ENCODE measurements at places on chromosomes 2 and 18.

DNA sequence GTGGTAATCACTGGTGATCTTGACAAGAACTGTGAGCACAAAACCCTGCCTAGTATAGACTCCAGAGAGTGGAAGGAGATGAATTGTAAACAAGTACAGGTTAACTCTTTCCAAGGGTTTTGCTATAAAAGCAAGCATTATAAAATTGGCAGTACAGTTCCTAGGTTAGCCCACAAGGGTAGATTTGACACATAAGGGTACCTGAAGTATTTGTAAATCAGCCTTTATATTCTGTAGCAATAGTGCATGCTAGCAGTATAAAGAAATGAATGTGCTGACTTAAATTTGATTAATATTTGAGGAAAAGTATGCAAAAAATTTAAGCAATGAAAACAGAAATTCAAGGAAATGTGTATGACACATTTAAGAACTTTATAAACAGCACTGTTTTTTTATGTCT, 42.4 kb downstream of the SP3 start:
- DNase-seq = no peak

- DNase-seq = no peak
These were observed 349.1 kb upstream of the ACVR2A start for GRCh38 chr2:147495734-147496133.

GRCh38 chr2:8394569-8395359, 287.1 kb upstream of the ID2 start:
- no peak for DNase-seq

GRCh38 chr2:43531251-43531650, 64.6 kb downstream of the THADA start:
- DNase-seq = no peak

DNA sequence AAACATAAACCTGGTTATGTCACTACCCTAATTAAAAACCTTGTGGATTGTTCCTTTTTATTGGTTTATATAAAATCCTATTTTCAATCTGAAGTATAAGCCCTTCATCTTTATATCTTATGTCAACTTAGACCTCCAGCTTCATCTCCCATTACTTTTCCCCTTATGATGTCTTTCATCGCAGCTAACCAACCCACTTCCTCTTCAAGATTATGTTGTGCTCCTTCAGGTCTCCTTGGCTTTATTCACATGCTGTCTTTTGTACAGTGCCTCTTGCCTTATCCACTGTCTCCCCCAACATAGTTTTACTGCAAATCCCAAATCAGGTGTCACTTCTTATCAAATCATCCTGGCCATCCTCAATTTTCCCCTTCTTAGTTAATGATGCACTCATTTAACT, 25.9 kb downstream of the MBD5 start:
- no peak for DNase-seq

DNA sequence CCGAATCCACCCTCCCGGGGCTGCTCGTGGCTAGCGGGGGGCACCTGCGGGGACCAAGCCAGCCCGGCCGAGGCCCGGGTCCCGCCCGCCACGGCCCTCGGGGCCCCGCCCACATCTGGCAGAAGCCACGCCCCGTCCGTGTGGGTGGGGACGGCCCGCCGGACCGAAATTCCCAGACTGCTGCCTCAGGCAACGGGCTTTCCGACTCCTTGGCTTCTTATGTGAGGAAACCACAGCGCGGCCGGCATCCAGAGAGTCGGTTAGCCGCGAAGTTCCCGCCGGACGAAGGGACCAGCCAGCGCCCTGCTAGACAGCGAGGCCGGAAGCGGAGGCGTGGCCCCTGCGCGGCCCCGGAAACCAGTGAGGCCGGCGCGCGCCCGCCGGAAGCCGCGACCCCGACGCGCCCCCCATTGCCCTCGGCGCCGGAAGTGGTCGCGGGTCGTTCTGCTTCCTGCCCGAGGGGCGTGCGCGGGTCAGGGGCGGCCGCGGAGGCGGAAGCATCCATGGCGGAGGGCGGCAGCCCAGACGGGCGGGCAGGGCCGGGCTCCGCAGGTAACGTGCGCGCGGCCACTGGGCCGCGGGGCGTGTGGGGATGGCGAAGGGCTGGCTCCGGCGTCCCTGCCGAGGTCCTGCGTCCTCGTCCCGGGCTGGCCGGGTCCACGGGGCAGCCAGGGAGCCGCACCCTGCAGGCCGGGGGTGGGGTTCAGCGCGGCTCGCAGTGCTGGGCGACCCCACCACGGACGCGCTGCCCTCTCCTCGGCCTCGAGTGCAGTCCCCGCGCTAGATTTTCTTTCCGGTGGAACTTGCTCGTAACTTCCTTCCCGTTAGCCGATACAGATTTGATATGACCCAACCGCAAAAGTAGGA, at the start of gene ASB1:
Gene ASB1, plus strand, starts transcription at position 360 of the 867 bp plus-strand sequence. Its CDS starts 144 bp downstream, at position 504.
- DNase-seq = peak; percentile 97

GRCh38 chr2:181120625-181121024, 140.2 kb downstream of the UBE2E3 start:
- DNase-seq = no peak

- DNase-seq = no peak
These were observed 409.7 kb downstream of the SOCS6 start for GRCh38 chr18:70698574-70698973.

GRCh38 chr2:181673173-181673572, 7.1 kb downstream of the NEUROD1 start:
- DNase-seq = peak; percentile 73

DNA sequence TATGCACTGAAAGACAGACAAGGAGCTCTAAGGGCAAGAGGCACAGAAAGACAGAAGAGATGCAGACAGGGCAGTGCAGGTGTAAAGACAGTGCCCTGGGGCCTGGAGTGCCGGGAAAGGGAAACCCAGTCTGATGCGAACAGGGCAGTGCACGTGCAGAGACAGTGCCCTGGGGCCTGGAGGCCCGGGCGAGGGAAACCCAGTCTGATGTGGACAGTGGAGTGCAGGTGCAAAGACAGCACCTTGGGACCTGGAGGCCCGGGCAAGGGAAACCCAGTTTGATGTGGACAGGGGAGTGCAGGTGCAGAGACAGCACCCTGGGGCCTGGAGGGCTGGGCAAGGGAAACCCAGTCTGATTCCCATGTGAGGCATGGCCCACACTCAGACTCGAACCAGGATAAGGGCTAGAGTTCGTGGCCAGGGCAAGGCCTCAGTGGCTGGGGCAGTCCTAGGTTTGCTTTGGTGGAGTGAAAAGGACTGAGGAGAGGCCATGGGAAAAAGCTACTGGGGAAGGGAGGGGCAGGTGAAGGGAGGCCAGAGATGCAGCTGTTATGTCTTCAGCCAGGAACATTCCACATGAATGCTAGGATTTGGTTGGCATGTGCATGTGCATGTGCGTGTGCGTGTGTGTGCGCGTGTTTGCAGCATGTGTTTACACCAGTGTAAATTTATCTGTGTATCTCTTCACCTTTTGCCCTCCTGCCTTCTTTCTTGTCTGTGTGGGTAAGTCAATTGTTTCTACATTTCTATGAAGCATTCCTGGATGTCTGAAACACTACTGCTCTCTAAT, 39.1 kb upstream of the DNMT3A start:
- no peak for DNase-seq

GRCh38 chr18:61893309-61893970, 633 bp upstream of the RNF152 start:
- DNase-seq = peak; percentile 89

- DNase-seq = peak; percentile 46
These were observed 27.2 kb upstream of the LANCL1 start for GRCh38 chr2:210503725-210504191.

GRCh38 chr18:12026562-12026961, 45.3 kb downstream of the IMPA2 start:
- no peak for DNase-seq

- no peak for DNase-seq
These were observed 72.8 kb downstream of the ZNF521 start for GRCh38 chr18:25279133-25279532.

DNA sequence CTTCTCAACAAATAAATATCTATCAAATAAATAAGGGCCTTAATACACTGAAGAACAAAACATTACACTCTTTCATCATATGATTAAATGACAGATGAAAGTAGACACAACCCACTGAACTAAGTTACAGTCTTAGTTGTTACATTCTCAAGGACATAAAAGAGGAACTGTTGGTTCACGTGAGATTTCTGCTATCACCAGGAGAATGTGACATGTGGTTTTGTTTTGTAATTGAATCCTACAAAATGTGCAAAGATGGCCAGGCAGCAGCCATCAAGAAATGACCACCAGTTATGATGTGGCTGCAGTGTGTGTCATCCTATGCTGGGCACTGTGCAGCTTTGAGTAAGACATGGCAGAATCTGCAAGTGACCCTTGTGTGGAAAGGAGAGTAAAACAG, 310.6 kb upstream of the PIK3C3 start:
- no peak for DNase-seq

DNA sequence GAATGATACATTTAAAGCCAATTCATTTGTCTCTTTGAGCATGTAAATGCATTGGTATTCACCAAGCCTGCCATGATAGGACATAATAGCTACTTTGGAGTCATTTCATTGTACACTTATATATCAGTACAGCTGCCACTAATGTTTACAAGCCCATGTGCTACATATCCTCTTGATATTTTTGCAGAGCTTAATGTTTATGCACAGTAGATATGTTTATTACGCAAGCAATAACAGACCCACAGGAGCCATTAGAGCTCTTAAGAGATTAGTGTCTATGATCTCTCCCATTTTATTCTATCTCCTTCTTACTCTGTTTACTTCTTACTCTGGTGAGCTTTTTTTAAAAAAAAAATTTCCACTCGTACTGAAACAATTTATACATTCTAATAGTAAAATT, 1132.1 kb upstream of the ZEB2 start:
- DNase-seq = no peak

GRCh38 chr2:203787979-203788378, 79.6 kb upstream of the CTLA4 start:
- DNase-seq = no peak

Measured in retina (tissue), 1 donor.